ENCODE measurements at places on chromosomes 6 and 20.
A peak's percentile ranks its signal among the peaks of the same experiment; 100 is the strongest.

- DNase-seq = no peak
Observed at GRCh38 chr6:17998003-17998402, 10.6 kb upstream of the KIF13A start.

- no peak for DNase-seq
Observed at GRCh38 chr20:34008477-34008876, 14.8 kb downstream of the RALY start.

DNA sequence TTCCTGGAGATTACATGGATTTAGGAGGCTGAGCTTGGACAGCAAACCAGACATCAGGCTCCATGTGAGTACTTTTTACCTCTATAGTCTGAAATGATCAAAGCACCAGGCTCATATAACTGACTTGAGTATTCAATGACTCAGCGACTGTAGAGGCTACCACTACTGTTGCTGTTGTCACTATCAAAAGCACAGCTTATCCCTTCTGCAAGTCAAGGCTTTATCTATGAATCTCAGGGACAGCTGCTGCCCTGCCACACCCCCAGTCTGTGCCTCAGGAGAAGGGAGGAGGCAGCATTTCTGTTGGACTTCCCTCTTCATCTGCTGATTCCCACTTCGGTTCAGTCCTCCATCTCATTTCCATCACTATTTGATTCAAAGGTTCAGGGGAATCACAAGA, 80.5 kb upstream of the CNR1 start:
- DNase-seq = peak; percentile 57

- no peak for DNase-seq
Observed at GRCh38 chr6:36627801-36628246, 33.7 kb downstream of the SRSF3 start.

DNA sequence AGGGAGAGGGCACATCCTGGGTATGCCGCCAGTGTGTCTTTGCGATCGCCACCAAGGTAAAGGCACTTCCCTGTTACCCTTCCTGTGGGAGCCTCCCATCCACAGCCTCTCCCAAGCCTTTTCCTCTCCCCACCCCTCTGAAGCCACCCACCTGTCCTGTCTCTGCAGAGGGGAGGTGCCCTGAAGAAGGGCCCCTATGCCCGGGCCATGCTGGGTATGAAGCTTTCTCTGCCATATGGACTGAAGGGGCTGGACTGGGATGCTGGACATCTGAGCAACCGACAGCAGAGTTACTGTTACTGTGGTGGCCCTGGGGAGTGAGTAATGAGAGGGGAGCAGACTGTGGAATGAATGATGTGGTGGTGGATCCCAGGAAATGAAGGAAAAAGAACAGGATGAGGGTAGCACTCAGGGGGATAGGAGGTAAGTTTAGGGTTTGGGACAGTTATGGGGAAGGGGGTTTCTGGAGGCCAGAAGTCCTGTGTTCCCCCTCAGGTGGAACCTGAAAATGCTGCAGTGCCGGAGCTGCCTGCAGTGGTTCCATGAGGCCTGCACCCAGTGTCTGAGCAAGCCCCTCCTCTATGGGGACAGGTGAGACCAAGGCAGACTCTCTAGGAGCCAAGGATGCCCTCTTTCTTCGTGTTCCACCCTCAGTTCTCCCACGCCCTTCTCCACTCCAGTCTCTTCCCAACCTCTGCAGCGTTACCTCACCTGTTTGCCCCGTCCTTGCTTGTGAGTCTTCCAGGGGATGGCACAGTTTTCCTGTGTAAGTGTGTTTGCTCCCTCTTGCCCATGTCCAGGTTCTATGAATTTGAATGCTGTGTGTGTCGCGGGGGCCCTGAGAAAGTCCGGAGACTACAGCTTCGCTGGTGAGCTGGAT, 2.7 kb downstream of the PHF1 start:
- no peak for DNase-seq

GRCh38 chr6:37620519-37620918, 77.2 kb downstream of the MDGA1 start:
- no peak for DNase-seq

GRCh38 chr6:95274686-95275235, 302.6 kb upstream of the MANEA start:
- DNase-seq = no peak

DNA sequence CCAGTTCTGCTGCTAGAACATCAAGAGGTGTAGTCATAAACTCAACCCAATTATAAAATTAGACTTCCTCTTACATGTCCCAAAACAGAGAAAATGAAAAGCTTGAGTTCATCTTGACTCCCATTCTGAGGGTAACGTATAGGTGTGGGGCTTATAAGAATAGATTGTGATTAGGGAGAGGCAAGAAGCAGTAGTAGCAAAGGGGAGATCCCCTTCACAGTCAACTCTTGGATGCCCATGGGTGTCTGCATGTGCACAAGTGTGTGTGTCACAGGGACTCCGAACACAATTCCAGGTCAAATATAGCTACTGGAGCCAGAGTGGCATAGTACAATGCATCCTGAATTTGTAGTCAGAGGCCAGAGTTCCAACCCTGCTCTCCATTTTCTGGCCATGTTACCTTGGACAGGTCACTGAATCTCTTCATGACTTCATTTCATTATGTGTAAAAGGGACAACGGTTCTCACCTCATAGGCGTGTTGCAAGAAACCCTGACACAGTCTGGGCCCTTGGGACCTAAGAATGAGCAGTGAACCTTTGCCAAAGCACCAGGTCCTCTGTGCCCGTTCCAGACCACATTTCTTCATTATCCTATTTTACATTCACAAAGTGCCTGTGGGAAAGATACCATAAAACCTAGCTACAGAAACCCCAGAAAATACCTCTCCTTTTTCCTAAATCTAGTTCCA, 11.8 kb downstream of the GSTA4 start:
- no peak for DNase-seq

GRCh38 chr20:6347916-6348315, 225.1 kb upstream of the FERMT1 start:
- no peak for DNase-seq

DNA sequence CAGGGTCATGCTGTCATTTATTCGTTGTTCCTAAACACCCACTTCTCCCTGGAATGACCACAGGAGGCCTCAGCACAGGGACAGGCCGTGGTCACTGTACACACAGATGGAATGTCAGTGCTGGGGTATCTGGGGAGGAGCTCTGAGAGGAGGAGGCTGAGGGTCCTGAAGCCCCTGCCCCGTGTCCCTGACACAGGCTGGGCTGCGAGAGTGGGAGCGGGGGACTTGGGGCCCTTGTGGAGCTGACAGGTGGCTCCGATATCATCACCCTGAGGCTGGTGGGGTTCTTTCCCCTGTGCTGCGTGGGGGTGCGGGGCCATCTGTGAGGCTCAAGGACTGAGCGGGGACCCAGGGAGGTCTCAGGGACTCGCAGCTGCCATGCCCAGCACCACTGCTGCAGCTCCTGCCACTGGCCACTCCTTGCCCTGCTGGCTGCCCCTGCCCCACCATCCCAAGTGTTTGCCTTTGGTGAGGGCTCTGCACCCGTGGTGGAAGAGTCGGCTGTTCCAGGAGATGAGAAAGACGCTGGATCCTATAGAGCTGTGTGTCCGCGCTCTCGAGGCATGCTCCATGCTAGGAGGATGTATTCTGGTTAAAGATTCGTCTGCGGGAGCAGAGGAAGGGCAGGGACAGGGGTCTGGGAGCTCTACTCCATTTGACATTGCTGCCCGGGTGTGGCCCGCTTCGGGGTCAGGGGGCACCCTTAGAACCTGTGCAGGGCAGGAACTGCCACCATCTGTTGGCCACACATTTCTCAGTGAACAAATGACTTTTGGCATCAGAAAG, 18.9 kb downstream of the NPEPL1 start:
- no peak for DNase-seq

DNA sequence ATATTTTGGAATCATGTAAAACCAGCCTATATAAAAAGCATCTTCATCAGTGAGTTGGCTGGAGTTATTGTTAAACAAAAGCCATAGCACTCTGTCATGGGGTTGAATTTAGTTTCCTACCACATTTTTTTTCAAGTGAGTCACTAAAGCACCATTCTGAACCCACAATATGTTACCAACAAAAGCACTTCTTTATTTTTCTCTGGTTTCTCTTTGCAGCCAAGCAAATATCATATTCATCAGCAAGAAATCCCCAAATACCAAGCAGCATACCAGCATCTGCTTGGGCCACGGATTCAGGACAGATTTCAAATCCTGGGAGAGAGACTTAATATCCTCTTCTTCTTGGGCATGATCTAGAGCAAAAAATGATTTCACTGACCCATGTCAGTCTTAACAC, 441.4 kb downstream of the BCKDHB start:
- no peak for DNase-seq

DNA sequence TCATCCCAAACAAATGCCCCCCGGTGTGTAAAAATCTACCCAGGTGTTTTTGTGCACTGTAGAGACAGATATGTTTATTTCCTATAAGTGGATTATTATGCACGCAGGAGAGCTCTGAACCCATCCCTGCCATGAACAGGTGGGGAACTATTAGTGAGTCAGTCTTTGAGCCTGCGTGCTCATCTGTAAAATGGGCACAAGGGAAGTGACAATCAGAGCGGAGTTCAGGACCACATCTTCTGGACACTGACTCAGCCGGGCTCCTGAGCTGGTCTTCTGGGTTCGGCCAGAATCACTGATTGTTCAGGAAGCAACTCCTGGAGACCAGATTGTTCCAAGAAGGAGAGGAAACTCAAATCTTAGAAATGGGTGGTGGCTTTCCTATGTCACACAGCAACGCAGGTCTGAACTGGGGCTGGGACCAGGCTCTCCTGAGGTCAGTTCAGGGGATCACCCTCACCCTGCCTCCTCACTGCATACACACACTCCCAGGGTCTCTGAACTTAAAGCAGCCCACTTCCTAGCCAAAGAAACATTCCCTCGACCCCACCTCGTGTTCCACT, 27.3 kb upstream of the TGM2 start:
- DNase-seq = no peak

- DNase-seq = peak; percentile 23
Observed at GRCh38 chr6:144283646-144284477, 1.3 kb upstream of the UTRN start.

DNA sequence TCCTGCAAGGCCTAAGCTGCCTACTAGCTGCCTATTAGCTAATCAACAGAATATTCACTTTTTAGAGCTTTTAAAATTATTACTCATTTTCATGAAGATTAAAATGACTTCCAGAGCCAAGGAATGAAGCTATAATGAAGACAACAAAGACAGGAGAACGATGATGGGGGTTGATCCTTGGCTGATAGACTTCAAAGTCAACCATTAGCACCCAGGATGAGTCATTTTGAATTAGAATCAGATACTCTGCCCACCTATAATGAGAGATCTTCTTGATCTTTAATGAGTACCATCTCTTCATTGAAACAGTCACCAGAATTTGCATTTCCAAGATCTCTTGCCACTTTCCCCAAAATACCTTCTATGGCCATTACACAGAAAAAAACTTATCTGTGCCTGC, 56.7 kb upstream of the CDYL start:
- no peak for DNase-seq

- no peak for DNase-seq
Observed at GRCh38 chr20:1377984-1378734, 14.7 kb downstream of the FKBP1A start.

- no peak for DNase-seq
Observed at GRCh38 chr6:30344191-30344867, 627 bp upstream of the RPP21 start.

- DNase-seq = peak; percentile 18
Observed at GRCh38 chr20:9458138-9458796, 56.1 kb upstream of the LAMP5 start.

- DNase-seq = no peak
Observed at GRCh38 chr6:158633127-158633526, 11.4 kb downstream of the DYNLT1 start.
